ENCODE measurements at places on chromosomes 1 and 21.

DNA sequence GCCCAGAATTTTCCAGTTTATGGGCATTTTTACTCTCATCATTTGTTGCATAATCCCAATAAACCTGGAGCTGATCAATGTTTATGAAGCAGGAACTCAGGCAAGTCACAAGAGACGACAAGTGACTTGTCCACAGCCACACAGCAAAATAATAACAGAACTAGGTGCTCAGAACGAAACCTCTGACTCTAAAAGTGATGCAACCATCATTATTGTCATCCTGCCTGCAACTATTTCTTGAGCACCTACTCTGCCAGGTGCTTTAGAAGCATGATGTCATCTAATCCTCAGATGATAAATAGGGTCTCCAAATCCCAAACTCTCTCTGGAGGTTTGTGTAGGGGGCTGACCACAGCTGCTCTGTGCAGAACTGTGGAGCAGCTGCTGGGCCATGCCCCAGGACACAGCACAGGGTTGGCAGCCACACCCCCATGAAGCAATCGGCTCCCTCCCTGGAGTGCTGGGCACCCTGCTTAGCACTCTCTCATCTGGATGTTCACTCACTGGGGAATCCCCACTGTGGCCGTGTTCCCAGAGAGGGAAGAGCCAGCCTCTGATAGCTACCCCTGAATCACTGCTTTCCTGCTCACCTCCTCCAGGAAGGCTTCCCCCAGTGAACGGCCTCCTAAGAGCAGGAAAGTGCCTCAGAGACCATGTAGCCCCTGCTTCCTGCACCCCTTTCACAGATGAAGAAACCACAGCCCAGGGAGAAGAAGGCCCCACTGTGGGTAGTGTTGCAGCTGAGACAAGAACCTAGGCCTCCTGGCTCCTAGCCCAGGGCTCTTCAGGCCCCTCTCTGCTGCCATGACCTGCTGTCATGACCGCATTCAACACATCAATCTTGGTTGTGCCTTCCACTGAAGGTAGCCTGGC, 2.1 kb downstream of the TTC22 start:
- peak; percentile 43 for DNase-seq

GRCh38 chr1:53982034-53982762, 35.8 kb downstream of the LDLRAD1 start:
- peak; percentile 59 for DNase-seq

- no peak for DNase-seq
These were observed 63.5 kb upstream of the FGGY start for GRCh38 chr1:59233444-59233843.

- peak; percentile 44 for DNase-seq
These were observed 14.8 kb upstream of the METTL18 start for GRCh38 chr1:169809370-169810095.

GRCh38 chr1:191714845-191715244, 443.4 kb upstream of the RGS18 start:
- no peak for DNase-seq

- DNase-seq: no peak
These were observed 99.8 kb downstream of the EBNA1BP2 start for GRCh38 chr1:43072314-43072713.

GRCh38 chr1:92459871-92460320, 26.8 kb downstream of the GFI1 start:
- peak; percentile 98 for DNase-seq

DNA sequence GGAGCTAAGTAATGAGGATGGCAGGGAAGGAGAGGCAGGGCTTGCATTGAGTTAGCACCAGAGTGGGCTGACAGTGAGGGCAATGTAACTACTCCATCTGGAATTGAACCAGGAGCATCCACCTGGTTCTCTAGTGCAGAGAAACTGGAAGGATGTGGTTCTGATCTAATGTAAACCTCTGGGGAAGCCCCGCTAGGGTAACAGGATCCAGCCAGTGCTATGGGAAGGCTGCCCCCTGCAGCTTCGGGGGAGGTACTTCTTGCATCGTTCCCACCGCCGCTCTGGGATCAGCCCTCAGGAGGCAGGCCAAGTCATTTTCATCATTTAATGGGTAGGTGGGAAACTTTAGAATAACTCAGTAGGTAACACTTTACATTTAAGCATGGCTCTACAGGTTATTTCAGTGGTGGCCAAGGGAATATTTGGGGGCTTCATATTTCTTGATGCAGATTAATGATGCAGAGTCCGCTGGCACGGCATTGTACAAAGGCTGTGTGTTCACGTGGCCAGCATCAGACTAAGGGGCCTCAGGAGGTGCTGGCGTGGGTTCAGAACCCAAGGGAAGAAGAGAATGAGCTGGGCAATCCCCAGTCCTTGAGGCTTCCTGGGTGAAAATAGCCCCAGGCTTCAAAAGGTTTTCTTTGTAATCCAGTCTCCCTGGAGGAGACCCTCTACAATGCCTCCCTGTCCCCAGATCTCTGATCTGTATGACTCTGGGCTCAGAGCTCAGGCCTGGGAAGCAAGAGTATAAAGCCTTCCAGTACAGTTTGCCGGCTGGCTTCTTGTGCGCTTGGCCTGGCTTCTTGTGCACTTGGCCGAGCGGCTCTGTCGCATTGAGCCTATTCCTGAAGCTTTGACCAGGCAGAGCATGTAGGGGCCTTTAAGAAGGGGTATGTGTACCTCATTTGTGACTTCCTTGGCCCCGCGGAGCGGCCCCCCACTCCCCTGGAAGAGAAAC, 26.4 kb upstream of the KAZN start:
- peak; percentile 23 for DNase-seq

- DNase-seq: no peak
These were observed 142.4 kb downstream of the GLUL start for GRCh38 chr1:182249201-182249676.

- no peak for DNase-seq
These were observed 35.1 kb downstream of the EDN2 start for GRCh38 chr1:41449326-41449921.

- DNase-seq: no peak
These were observed 6.9 kb upstream of the DENND1B start for GRCh38 chr1:197781968-197782721.

GRCh38 chr1:55018395-55018794, 19.7 kb downstream of the BSND start:
- DNase-seq: no peak

DNA sequence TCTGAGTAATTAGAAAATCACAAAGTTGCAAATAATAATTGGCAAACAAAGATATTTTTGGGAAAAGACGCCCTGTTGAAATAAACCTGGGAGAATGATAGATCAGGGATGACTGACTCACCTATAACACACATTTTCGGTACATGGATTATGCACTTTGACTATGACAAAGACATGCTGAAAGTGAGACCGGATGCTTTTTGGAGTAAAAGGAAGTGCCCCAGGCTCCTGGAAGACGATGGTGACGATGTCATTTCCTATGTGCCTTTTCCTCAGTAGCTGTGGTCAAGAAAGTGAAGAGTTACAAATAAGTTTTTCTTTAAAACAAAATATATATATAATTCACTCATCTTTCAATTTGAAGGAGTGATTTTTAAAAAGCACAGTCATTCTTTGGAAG, 158.7 kb downstream of the SIPA1L2 start:
- DNase-seq: peak; percentile 11

GRCh38 chr1:25145775-25146393, 86.4 kb downstream of the SYF2 start:
- no peak for DNase-seq

- no peak for DNase-seq
These were observed 137.3 kb downstream of the SDCCAG8 start for GRCh38 chr1:243393096-243393495.

DNA sequence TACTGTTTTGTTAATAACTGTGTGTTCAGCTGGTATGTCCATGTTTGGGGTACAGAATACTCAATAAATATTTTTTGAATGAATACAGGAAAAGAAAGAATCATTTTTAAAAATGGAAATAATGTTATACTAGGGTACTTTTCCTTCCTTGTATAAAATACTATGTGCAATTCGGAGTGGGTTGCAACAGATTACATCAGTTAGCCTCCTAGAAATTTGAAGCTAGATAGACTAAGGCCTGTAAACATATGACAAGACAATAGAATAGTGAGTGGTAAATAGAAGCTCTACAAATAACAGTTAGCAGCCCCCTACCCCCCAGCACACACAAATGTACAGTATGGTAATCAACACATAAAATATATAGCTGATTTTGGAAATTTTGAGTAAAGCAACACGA, 195.9 kb downstream of the KCNT2 start:
- DNase-seq: no peak

- peak; percentile 50 for DNase-seq
These were observed 53.2 kb upstream of the TMEM51 start for GRCh38 chr1:15100121-15100879.

GRCh38 chr1:244353551-244354091, 98.1 kb downstream of the ADSS2 start:
- DNase-seq: peak; percentile 79

DNA sequence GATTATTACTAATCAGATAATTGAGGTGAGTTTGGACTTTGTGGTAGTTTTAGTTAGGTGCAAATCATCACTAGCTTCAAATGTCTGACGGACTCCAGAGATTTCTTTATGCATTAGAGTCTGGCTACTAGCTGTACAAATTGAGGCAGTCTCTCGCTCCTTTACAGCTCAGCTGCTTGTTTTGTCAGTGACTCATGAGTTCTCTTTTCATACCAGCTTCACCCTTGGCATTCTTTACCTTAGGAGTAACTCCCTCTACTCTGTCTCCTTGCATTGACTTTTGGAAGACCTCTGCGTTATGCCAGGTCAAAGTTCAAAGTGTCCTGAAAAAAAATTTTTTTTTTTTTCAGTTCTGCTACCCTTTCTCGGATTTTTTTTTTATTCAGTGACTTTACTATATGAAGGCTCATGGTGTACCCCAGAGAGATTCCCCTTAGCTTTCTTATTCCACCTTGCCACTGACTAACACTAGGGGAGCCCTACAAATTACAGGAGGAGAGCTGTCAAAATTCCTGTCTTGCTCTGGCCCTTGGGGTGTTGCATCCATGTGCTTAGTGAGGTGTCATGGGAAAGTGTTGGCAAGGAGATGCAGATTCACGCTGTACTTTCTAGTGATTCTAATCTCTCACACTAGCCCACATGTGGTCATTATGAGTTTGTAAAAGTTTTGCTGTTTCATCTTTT, 576.6 kb downstream of the ADGRL2 start:
- DNase-seq: no peak

DNA sequence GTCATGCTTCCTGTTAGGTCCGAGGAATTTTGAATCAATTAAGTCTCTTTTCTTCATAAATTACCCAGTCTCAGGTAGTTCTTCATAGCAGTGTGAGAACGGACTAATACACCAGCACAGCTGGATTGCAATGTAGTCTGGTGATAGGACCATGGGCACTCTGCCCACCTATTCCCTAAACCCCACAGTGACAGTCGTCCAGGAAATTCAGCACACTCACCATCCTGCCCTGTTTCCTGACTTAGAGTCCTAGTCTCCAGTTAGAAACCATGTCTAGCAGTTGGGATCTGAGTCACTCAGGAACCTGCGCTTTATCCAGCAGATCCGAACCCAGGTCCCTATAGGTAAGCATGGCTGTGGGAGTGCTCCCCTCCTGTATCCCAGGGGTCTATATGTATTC, 149.3 kb upstream of the TNR start:
- no peak for DNase-seq

DNA sequence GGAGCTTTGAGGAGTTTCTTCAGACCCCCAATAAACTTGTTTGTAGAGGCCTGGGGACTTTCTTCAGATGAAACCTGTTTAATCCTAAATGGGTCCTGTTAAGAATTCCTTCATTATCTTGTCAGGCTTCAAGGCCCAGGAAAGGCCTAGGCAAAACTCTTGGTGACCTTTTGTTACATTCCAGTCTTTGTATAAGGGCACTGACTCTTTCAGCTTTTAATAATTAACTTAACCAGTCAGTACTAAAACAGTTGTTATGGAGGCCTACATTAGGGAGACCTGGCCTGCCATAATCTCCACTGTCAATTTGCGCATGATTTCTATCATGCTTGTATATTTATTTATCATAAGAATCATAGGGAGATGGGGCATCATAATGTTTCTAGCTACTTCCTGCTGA, 110.2 kb downstream of the FCRL5 start:
- no peak for DNase-seq

GRCh38 chr1:17922833-17923232, 167.7 kb downstream of the ACTL8 start:
- DNase-seq: peak; percentile 52

GRCh38 chr1:6569033-6569432, 10.8 kb upstream of the ZBTB48 start:
- DNase-seq: no peak

DNA sequence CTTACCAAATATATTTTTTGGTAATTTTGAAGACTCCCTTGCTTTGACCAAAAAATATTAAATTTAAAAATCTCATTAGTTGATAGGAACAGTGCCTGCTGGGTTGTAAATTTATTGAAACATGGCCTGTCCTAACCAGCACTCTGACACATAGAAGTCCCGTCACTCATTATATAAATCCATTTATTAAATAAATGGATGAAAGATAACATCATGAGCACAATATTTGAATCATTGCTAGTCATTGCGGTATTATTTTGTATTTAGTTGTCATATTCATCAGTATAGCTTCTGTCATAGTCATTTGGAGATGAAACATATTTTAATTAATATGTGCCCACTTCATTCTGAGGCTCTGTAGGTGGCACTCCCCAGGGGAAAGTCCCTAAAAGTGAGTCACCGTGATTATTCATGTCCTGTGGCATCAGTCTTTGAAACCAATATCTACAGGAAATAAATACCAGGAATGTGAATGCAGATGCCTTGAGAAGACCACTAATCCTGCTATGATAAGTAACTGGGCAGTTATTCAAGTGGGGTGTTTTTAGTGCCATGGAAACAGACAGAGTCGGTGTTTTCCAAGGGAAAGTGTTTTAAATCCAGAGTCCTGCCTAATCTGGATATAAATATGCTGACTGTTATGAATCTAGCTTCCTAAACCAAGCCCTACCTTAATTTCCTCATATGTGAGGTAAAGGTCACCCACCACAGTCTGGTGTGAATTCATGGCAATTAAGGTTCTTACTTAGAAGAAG, 302.0 kb downstream of the DUSP10 start:
- peak; percentile 3 for DNase-seq

DNA sequence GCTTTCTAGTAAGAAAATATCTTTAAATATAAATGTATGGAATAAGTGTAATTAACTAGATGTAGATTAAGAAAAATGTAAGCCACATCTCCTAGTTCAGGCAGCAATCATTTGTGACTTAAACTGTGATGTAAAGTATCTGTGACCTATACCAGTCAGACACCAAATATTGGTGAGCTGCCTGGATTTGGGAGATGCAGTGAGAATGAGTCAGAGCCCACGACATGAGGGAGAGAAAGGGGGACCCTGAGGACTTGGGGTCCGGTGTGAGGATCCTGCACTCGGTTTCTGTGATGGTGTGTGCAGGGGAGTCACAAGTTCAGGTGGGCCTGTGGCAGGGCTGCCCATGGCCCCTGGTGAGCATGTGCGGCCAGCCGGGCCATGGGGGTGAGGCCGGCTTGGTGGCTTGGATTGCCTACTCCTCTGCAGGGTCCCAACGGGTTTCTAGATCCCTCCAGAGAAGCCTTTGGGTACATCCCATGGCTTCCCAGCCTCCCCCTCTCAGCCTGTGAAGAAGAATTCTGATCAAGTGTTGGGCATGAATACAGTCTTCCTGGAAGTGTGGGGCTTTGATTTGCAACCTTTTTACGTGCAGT, 19.0 kb upstream of the ABCG1 start:
- DNase-seq: peak; percentile 36

Measured in NB4 (cell line).